ENCODE measurements at places on chromosomes 1 and 21.

- peak; percentile 52 for DNase-seq
Observed at GRCh38 chr1:100077531-100077930, 55.2 kb downstream of the SASS6 start.

DNA sequence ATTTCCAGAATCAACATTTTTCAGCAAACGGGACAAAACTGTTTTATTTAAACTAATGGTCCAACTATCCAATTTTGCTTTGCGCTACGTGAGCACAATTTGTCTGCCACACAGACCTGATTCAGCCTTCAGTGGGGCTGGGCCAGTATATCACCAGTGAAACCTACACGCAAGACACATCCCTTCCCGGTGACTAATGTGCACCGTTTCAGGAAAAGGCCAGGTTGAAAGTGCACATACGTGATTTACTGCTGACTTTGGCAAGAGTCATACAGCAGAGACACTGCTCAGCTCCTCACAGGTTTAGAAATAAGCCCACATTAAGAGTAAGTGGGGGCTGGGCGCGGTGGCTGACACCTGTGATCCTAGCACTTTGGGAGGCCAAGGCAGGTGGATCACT lies 5.1 kb upstream of the TMEM51 start:
- DNase-seq = no peak

DNA sequence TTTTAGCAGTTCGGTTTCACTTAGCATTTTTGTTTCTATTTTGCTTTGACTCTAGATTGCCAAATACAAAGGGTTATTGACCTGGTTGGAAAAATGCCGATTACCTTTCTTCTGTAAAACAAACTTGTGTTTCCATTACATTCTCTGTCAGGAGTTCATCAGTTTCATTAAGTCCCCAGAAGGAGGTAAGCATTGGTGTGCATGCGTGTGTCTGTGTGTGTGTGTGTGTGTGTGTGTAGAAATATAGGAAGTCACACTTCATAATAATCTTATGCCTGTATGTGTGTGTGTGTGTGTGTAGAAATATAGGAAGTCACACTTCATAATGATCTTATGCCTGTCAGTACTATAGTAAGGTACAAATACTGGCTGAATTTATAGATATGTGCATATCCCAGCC lies 10.0 kb downstream of the RGSL1 start:
- DNase-seq = no peak

- no peak for DNase-seq
Observed at GRCh38 chr1:55445416-55445815, 230.3 kb upstream of the USP24 start.

GRCh38 chr1:213017447-213018273 lies 2.0 kb upstream of the ANGEL2 start:
- no peak for DNase-seq

DNA sequence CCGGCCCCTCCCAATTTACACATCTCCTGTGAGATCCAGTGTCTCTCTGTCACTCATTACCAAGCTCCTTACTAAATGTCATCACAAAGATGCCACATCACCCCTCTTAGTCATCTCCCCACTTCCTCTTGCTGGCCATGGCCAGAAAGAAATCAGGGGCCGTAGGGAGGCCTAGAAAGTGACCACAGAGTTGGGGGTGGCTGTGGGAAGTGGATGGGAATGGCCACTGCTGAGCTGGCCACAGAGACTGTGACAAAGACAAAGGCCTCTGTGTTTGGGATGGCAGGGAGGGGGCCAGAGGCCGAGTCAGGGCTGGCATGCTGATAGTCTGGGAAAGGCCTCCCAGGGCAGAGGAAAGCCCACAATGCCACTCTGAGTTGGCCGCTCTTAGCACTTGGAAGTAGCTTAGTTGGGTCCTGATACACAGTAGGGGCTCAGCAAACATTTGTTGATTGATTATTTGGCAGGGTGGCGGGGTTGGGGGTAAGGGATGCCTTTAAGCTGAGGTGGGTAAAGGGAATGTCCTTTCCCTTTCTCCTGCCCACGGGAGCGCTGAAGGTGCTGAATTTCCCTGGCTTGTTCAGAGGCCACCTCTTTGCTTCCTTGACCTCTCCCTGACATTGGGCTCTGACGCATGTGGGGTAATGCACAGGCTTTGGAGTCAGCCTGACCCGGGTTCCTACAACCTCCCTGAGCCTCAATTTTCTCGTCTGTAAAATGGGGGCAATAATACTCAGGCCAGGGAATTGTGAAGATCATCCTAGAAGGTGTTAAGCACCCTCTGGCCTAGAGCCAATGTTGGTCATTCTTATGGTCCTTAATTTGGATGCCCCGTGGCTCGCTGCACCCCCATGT lies 13.2 kb downstream of the NAV1 start:
- no peak for DNase-seq

DNA sequence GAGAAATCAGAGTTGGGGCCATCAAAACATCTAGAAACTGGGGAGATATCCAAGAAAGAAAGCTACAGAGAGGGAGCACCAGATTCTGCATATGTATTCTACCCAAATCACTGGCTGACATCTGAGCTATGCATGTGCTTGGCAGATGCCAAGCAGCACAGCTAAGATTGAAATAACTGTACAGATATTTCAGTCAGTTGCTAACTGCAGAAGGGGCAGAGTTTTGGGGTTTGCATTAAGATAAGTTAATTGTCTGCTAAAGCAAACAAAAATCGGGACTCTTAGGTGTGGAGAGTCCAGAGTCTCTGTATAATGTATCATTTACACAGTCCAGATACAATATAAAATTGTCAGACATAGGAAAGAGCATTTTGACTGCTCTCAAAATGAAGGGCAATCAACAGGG lies 437.1 kb downstream of the PTBP2 start:
- no peak for DNase-seq

DNA sequence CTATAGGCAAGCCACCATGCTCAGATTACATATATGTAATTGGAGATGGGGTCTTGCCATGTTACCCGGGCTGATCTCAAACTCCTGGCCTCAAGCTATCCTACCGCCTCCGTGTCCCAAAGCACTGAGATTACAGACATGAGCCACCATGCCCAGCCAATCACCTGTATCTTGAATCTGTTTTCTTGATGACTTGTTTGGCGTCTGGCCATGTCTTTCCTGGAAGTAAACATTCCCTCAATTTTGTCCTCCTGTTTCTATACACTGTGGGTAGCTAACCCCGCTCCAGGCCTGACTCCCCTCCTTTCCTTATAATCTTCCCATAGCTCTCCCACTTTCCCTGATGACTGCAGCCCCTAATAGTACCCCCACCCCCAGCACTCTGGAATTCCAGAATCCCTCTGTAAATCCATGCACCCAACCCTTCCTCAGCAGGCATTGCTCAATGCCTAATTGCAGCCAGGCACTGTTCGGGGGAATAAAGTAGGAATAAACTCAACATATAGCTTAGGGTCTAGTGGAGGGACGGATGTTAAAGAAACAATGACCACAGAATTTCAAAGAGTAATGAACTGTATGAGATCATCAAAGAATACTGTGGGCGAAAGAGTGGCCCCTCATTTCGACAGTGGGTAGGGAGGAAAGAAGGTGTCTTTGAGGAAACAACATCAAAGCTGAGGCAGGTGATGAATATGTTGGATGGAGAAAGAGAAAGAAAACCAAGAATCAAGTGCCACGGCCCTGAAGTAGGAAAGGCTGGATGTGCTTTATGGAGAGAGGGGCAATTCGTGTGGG lies 161.5 kb downstream of the ADSS2 start:
- DNase-seq = no peak

- no peak for DNase-seq
Observed at GRCh38 chr1:96183928-96184327, 537.7 kb upstream of the PTBP2 start.

DNA sequence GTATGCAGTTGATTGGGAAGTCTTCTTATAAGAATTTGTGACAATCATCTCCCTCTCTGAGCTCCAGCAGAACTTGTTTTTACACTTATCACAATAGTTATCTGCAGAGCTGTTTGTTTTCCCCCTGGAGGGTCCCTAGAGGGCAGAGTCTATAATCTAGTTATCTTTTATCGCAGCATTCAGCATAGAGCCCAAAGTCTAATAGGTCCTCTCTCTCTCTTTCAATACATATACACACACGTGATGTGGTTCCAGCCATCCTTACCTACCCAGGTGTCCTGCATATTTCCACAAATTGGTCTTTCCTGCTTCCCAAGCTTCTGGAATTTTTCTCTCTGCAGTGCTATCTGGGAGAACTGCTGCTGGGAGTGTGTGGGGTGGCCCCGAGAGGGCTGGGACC lies 229.6 kb upstream of the KIAA0040 start:
- no peak for DNase-seq

DNA sequence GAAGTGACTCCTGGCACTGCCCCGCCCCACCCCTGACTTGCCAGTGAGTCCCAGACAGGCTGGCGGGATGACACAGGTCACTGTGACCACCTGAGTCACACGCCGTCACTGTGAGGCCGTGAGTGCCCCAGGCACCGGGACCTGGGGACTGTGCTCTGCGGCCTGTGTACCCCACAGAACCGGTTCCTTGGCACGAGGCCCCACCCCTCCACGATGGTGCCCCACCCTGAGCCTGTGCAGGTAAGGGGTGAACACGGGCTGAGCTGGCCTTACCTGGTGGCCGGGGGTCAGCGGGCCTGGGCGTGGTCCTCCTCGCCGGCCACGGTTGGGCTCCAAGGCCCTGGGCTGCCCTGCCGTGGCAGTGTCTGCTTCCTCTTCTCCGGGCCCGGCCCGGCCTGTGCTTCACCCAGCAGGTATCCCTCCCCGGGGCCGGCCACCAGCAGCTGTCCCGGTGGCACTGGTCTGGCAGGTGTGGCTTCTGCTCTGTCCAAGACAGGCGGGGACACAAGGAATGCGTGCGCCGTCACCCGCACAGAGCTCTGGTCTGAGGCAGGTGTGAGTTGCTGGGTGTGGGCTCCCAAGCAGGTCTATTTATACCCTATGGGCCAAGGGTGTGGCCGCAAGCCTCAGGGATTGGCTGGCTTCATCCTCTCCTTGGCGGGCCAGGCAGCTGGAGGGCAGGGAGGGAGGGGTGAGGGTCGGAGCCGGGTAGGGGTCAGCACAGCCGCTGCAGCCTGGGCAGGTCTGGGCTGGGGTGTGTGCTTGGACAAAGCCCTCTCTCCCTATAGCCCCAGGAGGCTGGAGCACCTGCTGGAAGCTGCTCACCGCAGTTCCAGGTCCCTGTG lies at the start of gene RNF223:
RNF223 (minus strand) TSS at position 564 of the 845 bp plus-strand sequence. CDS start 1,740 bp downstream, outside the sequence.
- DNase-seq = no peak

DNA sequence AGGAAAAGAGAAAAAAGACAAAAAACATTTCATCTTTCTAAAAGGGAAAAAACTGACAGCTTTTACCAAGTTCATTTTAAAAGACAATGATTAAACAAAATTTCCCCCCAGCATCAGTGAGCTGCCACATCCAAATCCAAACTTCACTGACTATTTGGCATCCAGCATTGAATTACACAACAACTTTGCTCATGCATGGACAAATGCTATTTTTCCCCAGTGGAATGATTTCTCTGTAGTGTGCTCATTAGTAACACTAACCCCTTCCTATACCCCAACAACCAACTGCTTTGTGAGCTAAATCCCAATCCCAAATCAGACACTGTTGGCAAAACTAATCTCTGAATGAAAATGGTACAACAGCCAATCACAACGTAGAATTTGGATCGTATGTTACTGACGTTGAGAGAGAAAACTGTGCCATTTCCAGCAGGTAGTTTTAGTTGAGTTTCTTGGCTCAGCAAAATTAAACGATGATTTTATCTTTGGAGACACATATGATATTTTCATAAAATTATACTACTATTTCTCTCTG lies 37.9 kb downstream of the PIK3R3 start:
- DNase-seq = no peak

DNA sequence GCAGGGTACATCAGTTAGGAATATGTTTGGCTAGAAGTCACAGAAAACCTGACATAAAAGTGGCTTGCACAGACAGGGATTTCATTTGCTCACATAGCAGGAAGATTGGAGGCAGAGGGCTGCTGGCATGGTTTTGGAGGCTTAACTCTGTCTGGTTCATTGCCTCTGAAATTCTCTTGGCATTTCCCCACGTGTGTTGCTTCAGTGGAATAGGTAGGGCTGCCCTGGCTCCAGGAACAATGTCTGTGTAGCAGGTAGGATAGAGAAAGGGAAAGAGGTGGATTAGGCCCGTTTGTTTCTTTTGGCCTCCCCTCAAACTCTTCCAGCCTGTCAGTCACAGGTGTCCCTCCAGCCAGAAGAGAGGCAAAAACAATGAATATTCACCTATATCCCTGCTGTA lies 20.5 kb upstream of the SIPA1L2 start:
- DNase-seq = no peak

DNA sequence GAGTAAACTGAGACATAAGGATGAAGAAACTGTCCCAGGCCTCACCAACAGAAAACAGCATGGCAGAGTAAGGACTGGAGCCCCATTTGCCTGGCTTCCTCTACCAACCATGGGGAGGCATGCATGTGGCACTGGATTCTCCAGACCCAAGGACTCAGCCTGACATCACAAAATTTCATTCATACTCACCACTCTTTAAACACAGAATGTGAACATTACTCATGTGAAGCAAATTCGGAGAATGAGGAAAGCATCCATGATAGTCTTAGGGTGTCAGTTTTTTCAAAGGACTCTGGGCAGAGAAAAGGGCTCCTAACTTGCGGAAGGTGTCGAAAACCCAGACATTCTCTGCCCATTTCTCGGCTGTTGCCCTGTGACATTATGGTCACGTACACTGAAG lies 83.9 kb downstream of the PCNX2 start:
- no peak for DNase-seq

DNA sequence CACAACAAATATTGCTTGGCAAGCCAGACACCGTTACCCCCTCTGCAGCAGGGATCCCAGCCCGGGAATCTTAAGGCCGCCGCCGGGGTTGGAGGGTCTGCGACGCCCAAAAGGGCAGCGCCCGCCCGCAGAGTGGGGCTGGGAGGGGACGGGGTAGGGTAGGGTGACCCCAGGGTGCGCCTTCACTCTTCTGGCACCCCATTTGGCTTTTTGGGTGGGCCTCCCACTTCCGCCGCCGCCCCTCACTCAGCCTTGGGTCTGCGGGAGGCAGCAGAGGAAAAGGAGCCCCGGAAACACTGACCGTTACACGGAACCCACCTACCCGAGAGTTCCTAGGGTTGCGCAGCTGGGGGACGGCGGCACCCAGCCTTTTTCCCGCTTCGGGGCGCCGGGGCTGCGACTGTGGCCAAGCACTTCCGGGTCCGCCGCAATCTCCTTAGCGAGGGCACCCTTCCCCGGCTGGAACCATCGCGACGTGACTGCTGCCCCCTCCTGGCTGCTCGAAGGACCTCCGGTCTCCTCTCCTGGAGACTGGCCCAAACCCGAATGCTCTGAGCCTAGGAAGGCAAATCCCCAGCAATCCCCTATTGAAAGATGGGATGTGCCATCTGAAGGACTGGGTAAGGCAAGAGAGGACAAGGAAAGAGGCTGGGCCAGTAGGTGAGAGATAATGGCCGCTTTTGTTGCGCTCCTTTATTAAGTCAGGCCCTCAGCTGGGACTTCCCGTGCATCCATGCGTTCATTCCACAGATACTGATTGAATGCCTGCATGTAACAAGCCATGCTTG lies at the start of gene PIGC:
PIGC (minus strand) TSS at position 404 of the 788 bp plus-strand sequence. CDS start 1,447 bp downstream, outside the sequence.
- DNase-seq = peak; percentile 93

GRCh38 chr1:233376382-233377110 lies 49.0 kb downstream of the MAP3K21 start:
- no peak for DNase-seq

GRCh38 chr21:16578912-16579311 lies 849.1 kb downstream of the USP25 start:
- DNase-seq = no peak

GRCh38 chr21:32717851-32718316 lies 9.9 kb downstream of the SYNJ1 start:
- no peak for DNase-seq

All from left cardiac atrium (tissue), 4 donors.